ENCODE measurements at places on chromosomes 11 and 22.
A peak's percentile ranks its signal among the peaks of the same experiment; 100 is the strongest.

DNA sequence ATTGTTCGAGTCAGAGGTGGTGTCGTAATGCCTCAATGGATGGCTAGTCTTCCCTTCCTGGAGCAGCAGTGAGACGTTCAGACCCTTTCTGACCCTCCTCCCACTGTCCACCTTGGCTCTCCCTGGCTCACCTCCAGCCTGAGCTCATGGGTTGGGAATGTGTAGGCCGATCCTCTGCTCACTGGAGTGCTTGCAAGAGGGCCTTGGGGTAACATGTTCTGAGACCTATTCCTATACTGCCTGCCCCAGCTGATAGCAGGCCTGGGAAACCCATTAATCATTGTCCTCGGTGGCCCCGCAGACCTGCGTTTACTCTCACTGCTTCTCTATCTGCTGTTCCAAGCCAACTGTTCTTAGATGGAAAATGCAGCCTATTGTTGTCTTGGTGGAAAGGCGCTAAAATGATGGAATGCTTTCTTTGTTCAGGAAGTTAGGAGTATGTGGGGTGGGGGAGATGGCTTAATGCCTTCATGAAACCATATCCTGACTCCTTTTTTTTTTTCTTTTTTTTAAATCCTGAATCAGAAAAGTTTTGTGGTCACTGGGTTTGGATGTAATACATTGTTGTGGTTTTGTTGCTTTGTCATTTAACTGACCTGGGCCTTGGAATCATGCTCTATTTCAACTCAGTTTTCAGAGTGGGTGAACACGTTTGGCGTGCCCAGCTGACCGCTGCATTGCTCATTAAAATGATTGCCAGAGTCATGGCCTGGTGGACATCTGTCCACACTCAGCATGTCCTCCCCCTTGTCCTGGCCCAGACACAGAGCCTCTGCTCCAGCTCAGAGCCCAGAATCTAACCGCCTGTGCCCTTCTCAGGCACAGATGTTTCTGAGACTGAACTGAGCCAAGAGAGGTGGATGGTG is 72.5 kb downstream of the MICAL2 start:
- H3K4me3 ChIP-seq = no peak overlapping the region
- DNase-seq = no peak
- H3K4me1 ChIP-seq = peaks cover 78% of the 10 kb centered on the region
- H3K36me3 ChIP-seq = peaks cover 8% of the 10 kb centered on the region
- H3K27ac ChIP-seq = peak overlapping the region; percentile 74

GRCh38 chr11:67055812-67056211 is 835 bp upstream of the RHOD start:
- peak overlapping the region; percentile 69 for H3K4me3 ChIP-seq
- H3K27ac ChIP-seq = no peak overlapping the region

DNA sequence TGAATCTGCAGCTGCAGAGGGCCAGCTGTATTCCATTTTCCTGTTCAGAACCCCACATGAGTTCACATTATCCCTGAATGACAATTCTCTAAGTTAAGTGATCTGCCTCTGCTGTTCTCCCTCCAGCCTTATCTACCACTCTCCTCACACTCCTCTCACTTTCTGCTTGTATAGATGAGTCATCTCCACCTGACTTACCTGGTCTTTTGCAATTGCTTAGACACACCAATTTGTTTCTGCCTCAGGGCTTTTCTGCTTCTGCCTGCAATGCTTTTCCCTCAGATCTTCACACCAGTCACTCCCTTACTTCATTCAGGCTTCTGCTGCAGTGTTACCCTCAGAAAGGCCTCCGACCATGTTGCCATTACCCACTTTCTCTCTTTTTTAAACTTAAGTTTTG is 118.1 kb downstream of the ATM start:
- no peak overlapping the region for H3K27ac ChIP-seq
- H3K27me3 ChIP-seq = no peaks in the 10 kb centered on the region
- peaks cover 30% of the 10 kb centered on the region for H3K36me3 ChIP-seq
- no peaks in the 10 kb centered on the region for H3K4me1 ChIP-seq
- no peak overlapping the region for H3K4me3 ChIP-seq

- no peaks in the 10 kb centered on the region for H3K36me3 ChIP-seq
- H3K4me3 ChIP-seq = peak overlapping the region; percentile 35
- peak overlapping the region; percentile 63 for H3K27ac ChIP-seq
- H3K4me1 ChIP-seq = peaks cover 53% of the 10 kb centered on the region
- no peaks in the 10 kb centered on the region for H3K27me3 ChIP-seq
These were observed 66.9 kb downstream of the RBFOX2 start for GRCh38 chr22:35961480-35962295.

- no peak for DNase-seq
- H3K27me3 ChIP-seq = no peaks in the 10 kb centered on the region
- peak overlapping the region; percentile 65 for H3K27ac ChIP-seq
- peaks cover 80% of the 10 kb centered on the region for H3K4me1 ChIP-seq
- no peaks in the 10 kb centered on the region for H3K36me3 ChIP-seq
These were observed 69.2 kb downstream of the PACSIN2 start for GRCh38 chr22:42945736-42946135.

- no peak overlapping the region for H3K4me3 ChIP-seq
- no peak for DNase-seq
- H3K27me3 ChIP-seq = no peaks in the 10 kb centered on the region
- no peak overlapping the region for H3K27ac ChIP-seq
- peaks cover 31% of the 10 kb centered on the region for H3K4me1 ChIP-seq
These were observed 39.0 kb downstream of the RRAS2 start for GRCh38 chr11:14320020-14320419.

- no peaks in the 10 kb centered on the region for H3K4me1 ChIP-seq
- H3K27me3 ChIP-seq = no peaks in the 10 kb centered on the region
- no peak for DNase-seq
- no peak overlapping the region for H3K4me3 ChIP-seq
These were observed 71.4 kb downstream of the ARHGAP8 start for GRCh38 chr22:44823806-44824205.

DNA sequence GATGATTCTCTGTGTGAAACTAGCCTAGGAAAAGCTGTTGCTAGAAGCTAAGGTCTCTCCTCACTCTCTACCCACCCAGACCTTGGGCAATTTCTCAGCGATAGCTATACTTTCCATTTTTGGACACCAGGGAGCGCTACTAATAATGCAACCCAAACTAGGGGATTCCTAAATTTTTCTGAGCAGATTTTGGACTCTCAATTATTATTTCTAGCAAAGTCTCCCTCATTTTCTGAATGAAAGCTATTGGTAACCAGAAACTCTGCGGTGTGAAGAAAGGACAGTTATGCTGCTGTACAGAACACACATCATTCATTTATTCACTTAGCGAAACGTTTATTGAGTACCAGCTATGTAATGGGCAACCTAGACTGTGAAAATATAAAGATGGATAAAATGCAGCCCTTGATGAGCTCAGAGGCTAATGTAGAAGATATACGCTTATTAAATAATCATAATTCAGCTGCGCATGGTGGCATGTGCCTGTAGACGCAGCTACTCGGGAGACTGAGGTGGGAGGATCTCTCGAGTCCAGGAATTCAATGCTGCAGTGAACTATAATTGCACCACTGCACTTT is 6.1 kb upstream of the STIM1 start:
- no peaks in the 10 kb centered on the region for H3K27me3 ChIP-seq
- no peak overlapping the region for H3K27ac ChIP-seq
- no peak for DNase-seq
- peaks cover under 1% of the 10 kb centered on the region for H3K4me1 ChIP-seq

- H3K4me1 ChIP-seq = peaks cover 25% of the 10 kb centered on the region
- H3K27me3 ChIP-seq = no peaks in the 10 kb centered on the region
- peaks cover 17% of the 10 kb centered on the region for H3K36me3 ChIP-seq
- H3K27ac ChIP-seq = peak within 1 kb of the TSS; percentile 65
- DNase-seq = no peak
These were observed at the start of gene MISFA for GRCh38 chr11:18599739-18600230. Gene MISFA (plus strand): TSS chr11:18599789. CDS start chr11:18599929, 140 bp downstream.

GRCh38 chr11:131877246-131877942 is 507.0 kb downstream of the NTM start:
- no peaks in the 10 kb centered on the region for H3K36me3 ChIP-seq
- H3K27me3 ChIP-seq = no peaks in the 10 kb centered on the region
- H3K4me1 ChIP-seq = peaks cover 17% of the 10 kb centered on the region
- DNase-seq = no peak
- no peak overlapping the region for H3K27ac ChIP-seq

GRCh38 chr22:32745251-32745995 is 56.1 kb upstream of the TIMP3 start:
- peaks cover 29% of the 10 kb centered on the region for H3K4me1 ChIP-seq
- H3K27me3 ChIP-seq = no peaks in the 10 kb centered on the region
- no peaks in the 10 kb centered on the region for H3K36me3 ChIP-seq
- peak overlapping the region; percentile 45 for H3K27ac ChIP-seq

Data from esophagus muscularis mucosa (tissue), 4 donors.